ENCODE measurements at places on chromosomes 7 and 10.

DNA sequence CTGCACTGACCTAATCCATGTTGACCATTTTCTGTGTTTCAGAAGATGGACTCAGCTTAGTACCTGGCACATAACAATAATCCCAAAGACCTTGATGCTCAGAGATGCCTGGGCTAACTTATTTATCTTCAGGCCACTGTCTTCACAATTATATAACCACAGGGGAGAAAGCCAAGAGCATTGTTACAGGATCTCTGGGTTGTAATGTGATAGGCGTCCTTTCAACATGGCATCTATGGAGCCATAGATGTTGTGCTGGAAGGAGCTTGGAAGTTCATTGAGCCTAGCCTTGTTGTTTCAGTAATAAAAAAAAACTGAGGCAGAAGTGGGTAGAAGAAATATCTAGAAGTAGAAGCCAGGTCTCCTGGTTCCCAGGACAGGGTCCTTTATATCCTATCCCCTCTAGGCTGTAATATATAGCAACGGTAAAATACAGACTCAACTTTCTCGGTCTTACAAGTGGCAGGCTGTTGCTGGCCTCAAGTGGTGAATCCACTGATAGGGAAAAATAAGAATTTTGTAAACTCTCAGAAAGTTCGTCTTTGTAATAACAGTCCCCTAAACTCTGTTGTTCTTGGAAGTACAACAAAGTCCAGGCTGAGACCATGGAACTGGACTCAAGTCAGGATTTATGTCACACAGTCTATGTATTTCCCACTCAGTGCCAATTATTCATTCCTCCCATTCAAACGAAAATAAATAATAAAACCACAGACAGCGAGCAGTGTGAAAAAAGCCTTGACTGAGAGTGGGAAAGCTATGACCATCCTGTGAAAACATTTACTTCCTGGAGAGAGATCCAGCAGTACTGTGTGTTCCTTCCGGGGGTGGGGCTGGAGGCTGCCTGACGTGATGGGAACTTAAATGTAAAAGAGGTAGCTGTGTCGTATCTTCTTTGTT lies 277.6 kb downstream of the REEP3 start:
- DNase-seq = no peak

GRCh38 chr7:117008886-117009531 lies 55.7 kb downstream of the ST7 start:
- DNase-seq = peak; percentile 53

- DNase-seq = no peak
Observed at GRCh38 chr7:102211590-102212550, 74.8 kb upstream of the SH2B2 start.

- DNase-seq = no peak
Observed at GRCh38 chr7:89028319-89028718, 232.8 kb upstream of the TEX47 start.

DNA sequence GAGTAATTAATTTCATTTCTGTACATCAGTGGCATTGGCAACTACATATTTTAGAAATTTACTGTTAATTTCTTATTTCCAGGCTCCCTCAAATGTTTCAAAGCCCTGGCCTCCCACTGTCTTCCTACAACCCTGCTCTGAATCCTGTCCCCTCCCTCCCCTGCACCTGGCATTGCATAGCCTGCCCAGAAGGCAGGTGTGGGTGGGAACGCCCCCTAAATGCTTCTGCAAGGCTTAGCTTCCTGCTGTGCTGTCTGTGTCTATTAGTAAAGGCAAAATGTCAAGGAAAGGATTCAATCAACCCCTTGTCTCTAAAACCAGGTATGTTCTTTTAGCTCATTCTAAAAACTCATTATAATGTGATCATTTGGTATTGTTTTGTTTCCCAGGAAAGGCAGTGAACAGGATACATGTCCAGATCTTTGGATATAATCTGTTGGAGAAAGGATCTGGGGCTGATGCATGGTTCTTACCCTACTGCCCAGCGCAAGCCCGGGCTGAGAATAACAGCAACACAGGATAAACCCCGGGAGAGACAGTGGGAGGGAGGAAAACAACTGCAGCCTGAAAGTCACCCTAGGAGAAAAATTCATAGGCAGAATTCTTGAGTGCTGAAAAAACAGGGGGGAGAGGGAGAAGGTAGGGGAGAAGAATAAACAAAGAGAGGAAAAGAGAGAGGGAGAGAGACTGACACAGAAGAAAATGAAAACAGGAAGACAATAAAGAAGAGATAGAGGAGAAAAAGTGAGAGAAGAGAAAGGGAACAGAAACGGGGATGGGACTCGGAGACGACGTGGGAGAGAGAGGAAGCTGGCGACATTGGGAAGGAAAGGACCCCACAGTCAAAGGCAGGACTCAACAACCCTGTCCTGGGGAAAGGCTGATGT lies 589 bp downstream of the ZNF488 start:
- no peak for DNase-seq

DNA sequence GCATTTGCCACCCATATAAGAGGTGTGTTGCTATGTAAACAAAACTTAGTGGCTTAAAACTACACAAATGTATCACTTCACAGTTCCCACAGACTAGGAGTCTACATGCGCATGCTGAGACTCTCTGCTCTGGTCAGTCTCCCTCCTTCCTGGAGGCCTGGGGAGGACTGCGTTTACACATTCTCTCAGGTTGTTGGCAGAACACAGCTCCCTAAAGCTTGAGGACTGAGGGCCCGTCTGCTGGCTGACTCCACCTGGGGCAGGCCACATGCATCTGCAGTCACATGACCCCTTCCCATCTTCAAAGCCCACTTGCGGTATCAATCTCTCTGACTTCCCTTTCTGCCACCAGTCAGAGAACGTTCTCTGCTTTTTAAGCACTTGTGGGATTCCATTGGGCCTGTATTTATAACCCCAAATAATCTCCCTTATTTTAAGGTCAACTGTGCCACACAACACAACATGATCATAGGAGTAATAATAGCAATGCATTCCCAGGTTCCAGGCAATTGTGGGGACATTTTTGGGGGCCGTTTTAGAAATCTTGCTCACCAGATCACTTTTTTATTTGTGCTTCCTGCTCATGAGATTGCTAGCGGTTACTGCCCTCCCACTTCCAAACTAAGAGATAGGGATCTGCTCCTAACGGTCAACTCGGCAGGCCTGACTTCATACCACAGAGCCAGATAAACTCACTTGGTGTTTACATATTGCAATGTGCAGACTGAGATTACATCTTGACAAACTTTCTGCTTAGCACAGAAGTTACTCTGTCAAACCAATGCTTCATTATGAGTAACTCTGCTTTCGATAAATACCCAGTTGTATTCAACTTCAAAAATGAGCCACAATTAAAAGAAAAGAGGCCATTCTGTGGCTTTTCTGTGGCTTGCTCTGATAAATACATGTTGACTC lies 96.3 kb downstream of the ALOX5 start:
- DNase-seq = peak; percentile 47

DNA sequence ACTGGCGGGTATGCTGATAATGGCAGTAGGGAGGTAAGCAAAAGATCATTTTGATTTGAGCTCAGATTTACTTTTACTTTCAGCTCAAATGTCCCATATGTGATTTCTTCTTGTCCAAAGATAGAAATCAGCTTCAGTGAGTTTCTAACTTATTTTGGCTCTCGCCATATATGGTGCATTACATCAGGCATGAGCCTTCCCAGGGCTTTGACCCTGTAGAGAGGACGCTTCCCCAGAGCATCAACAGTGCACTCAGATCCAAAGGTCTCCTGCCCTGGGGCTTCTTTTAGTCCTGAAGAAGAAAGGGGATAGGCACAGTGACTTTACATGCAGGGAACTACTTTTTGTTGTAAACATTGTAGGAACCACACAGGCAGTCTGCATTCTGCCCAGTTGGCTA lies 128.6 kb upstream of the PDLIM1 start:
- DNase-seq = no peak

DNA sequence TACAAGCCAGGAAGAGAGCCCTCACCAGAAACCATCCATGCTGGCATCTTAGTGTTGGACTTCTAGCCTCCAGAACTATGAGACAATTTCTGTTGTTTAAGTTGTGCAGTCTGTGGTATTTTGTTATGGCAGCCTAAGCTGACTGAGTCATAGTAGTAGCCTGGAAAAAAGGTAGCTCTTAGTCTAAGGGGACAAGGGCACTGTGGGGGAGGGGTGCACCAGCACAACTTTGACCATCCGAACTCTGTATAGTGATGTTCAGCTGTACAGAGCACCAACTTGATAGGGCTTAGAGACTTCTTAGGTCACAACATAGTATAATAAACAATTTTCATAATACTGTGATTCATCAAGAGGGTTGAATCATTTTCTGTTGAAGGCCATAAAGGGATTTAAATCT lies 14.3 kb downstream of the EIF4EBP2 start:
- no peak for DNase-seq

DNA sequence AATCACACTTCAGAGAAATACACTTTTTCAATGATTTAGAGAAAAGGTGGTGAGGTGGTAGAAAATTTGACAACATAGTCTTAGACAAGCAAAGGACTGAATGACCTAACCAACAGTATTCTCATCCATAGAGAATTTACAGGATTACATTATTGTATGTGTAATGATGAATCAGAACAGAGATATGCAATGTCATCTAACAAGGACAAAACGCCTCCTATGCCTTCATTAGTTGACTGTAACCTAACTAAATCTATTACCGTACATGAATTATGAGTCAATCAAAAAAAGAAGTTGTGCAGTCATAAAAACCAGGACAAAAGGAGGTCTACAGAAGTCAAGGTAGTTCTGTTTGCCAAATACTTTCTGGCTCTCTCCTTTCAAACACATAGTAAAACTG lies 66.5 kb downstream of the RAB11FIP2 start:
- DNase-seq = no peak

DNA sequence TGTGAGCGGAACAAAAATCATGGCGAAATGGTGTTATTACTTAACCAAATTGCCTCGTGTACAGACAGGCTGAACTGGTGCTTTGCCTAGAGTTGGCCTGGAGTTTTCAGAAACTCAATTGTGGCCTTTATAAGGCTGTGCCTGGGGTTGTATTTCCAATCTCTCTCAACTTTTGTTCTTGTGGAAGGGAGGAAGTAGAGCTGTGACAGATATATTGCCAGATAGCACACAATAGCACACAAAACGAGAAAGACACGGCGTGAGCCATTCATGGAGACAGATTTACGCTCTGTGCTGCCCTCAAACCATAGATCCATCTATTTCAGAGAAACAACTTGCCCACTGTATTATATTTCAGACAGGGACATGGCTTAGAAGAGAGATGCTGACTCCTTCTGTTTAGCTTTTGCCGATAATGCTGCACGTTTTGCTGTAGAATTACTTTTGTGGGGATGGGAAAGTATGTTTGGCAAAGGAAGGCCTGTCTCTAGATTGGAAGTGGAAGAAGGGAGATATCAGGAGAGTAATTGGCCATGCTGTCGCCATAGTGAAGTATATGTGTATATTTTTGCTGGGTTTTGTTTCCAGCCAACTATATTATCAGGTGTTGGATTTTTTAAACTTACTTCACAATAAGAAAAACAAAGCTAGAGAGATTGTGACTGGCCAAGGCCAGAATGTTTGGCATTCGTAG lies 80.4 kb downstream of the AUTS2 start:
- DNase-seq = no peak

GRCh38 chr7:91518058-91518457 lies 253.8 kb downstream of the FZD1 start:
- DNase-seq = no peak

DNA sequence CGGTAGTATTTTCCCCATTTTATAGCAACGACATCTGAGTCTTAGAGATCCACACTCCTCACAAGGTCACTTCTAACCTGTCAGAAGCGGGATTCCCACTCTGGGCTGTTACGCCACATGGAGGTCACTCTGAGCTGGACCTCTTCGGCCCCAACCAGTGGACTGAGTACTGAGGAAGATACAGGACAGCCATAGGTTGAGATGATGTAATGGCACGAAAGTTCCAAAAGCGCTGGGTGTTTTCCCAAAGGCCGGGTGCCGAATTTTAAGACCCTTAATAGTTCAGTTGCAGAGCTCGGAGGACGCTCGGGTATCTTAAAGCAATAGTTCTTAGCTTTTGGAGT lies 699 bp downstream of the GHITM start:
- no peak for DNase-seq

DNA sequence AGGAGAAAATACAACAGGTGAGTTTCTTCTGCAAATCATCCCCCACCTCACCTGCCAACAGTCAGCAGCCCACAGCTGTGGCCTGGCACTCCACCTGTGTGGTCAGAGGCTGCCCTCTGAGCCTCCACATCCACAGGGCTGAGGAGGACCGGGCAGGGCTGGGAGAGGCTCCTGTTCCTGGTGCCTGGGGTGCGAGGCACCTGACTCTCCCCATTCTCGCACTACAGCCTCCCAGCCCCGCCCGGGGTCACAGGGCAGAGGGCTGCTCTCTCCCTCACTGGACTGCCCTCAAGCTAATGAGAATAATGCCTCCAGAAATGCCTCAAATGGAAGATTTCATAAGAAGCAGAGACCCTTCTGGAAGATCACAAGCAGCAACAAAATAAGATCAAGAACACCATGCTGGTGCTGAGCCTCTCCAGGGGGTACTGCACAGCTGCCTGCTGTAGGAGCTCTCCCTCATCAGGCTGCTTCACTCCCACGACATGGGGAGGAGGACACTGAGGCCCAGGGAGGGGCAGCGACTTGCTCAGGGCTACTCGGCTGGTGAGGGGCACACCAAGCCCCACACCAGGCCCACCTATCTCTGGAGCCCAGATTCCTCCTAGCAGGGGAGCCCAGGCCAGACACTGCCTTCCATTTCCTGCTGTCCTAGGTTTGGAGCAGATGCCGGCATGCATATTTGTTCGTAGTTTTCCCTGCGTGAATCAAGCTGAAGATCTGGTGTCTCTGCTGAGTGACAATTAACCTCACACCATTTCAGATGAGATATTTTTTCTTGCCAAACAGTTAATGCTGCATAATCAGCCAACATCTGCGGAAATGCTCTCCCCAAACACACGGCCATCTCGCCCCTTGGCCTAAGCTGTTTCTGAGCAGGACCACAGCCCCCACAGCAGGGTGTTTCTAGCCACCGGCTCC lies 76.5 kb downstream of the FAM53B start:
- no peak for DNase-seq

DNA sequence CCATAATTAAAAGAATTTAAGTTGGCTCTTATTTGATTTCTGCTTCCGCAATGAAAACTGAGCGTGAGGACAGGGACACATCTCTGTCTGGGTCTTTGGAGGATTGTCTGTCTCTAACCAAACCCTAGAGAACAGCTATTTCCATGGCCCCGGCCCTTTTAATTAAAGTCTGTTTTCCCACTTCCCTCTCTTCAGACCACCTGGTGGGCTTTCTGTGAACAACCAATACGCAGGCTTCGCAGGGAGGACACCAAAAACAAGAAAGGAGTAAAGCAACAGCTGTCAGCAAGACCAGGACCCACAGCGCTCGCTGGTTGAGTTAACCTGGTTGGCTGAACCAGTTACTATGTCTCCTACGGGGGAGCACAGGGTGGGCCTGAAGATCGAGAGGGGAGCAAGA lies 217.1 kb upstream of the FRMD4A start:
- no peak for DNase-seq
